Activated CD4-positive, CD25-positive, alpha-beta regulatory T cell treated with anti-CD3 and anti-CD28 coated beads, Interleukin-2, amount 50 U/mL, for 16 hours (primary cell): ENCODE measurements at places on chromosomes 2 and 18.

GRCh38 chr18:63099091-63099840 lies 220.3 kb downstream of the BCL2 start:
- no peak for DNase-seq

DNA sequence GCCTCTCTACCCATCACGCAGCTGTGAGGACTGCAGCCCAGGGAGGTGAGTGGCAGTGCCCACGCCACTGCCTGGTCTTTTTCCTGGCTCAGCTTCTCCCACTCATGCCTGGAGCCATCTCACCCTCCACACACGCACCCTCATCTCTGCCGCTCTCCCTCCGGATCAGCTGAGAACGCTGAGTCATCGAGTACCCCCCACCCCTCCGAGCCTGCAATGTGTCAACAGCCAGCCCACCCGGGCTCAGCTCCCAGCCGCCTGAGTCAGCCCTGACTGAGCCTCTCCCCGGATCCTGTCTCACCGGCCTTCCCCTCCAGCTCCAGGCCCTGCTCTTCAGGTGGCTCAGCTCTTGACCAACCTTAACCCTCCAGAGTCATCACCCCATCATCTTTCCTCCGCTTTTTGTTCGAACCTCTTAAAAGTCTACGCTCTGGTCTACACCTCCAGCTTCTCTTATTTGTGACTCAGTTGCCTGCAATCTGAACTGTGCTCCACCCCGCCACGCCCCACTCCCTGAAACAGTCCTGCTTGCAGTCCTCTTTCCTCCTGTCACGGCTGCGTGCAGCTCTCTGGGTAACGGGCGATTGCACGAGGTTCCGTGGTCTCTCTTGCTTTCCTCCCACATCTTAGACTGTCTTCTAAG lies 94.4 kb upstream of the ASAP2 start:
- no peak for DNase-seq

GRCh38 chr2:40353231-40353630 lies 98.7 kb downstream of the SLC8A1 start:
- DNase-seq, result no peak

GRCh38 chr18:51137891-51138290 lies 59.6 kb downstream of the MEX3C start:
- no peak for DNase-seq

GRCh38 chr2:191869781-191870180 lies 22.9 kb upstream of the CAVIN2 start:
- DNase-seq, result no peak

GRCh38 chr18:24659827-24660720 lies 199.6 kb downstream of the HRH4 start:
- no peak for DNase-seq

- DNase-seq, result no peak
Measured at GRCh38 chr2:240881913-240882312, 13.3 kb downstream of the AGXT start.

DNA sequence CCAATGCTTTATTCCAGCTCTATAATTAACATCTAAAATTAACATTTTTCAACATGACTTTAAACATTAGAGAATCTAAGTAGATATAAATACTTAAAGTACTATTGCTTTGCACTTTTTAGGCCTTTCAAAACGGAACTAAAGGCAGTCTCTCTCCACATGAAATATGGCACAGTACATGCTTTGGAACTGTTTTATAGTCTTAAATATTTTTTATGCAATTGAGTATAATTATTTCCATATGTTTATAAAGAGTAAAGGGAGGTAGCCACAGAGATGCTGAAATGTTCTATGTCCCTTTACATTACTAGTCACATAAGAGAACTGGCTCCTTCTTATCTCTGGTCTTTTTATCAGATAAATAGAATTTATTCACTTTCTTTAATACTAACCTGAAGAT lies 674.0 kb downstream of the PLCL1 start:
- no peak for DNase-seq

DNA sequence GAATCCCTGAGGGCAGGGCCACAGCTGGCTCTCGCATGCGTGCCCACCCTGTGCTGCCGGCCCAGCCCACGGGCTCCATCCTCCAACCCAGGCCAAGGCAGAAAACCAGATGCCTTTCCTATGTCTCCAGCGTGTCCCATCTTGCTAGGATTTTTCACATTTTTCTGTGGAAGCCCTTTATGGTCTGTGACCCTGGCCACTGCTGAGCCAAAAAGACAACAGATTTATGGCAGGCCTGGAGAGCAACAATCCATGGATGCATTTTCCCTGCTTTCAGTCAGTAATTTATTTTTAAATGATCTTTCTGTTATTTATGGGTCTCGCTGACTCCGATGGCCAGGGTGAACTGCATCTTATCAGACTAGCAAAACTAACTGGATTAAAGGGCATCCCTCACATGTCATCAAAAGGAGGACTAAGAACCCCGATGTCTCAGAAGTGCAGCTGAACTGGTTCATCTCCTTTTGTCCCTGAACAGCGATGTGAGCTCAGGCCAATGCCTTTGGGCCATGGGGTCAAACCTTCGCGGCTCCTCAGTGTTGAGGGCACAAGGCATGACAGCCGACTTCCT lies 346.0 kb downstream of the CYRIA start:
- DNase-seq, result no peak

DNA sequence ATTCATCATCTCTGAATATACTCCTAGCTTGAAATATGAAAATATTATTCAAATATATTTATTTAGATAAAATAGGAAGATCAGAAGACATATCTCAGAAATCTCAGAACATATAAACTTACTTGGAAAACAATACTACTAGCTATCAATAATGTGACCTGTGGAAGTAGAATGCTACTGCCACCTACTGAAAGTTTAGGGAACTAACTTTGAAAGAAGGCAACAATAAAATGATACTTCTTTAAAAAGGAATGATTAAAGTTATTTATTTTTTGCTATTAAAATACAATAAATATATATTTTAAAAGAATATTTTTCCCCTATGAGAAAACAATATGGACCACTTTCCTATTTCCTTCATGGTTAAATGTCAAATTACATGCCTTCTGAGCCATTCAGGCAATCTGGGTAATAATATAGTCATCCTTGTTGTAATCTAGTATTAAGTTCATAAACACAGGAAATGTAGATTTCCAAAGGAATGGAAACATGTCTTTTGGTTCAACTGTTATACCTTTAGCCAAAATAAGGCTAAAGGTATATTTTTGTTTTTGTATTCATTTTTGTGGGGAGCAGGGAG lies 26.0 kb downstream of the ACADL start:
- DNase-seq, result no peak

GRCh38 chr2:212294816-212295215 lies 243.8 kb downstream of the ERBB4 start:
- DNase-seq, result no peak

- no peak for DNase-seq
Measured at GRCh38 chr2:171675810-171676345, 11.4 kb upstream of the DYNC1I2 start.

DNA sequence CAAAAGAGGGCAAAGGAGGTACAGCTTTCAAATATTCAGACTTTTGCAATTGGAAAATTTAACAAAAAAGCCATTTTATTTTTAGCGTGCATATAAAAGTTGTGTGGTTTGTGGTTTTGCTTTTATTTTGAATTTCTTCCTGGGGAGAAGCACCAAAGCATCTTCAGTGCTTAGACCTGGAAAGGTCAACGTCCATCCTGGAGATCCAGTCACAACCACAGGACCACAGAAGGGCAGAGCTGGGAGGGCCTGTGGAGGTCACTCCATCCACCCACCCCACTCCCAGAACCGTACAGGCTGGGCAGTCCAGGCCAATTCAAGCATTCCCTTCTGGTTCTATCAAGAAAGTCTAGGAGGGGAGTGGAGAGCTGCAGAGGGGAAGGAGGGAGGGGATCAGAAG lies 43.8 kb downstream of the MPHOSPH10 start:
- DNase-seq, result no peak

DNA sequence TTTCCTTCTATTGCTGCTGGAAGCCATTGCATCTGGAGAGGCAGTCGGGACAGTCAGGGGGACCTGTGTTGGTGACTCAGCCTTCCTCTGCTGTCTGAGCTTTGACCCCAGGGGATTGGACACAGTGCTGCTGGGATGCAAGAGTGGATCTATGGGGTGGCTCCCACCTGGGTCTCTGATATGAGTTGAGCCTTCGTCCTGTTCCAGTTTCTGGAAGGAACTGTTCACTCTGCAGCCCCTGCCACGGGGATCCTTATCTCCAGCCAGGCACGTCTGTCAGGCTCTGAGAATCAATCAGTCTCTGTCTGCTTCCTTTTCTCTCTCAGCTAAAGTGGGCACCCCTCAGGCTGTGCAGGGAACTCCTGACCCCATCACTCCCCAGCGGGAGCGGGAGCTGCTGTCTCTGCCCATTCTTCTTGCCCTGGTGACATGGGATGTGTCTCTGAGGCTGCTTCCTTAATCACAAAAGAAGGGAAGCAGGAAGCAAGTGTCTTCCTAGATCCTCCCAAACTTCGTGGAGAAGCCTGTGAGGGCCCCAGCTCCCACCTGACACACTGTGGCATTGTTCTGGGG lies 51.7 kb downstream of the ARHGAP28 start:
- DNase-seq, result no peak

GRCh38 chr2:158600155-158600802 lies 143.5 kb downstream of the PKP4 start:
- no peak for DNase-seq

DNA sequence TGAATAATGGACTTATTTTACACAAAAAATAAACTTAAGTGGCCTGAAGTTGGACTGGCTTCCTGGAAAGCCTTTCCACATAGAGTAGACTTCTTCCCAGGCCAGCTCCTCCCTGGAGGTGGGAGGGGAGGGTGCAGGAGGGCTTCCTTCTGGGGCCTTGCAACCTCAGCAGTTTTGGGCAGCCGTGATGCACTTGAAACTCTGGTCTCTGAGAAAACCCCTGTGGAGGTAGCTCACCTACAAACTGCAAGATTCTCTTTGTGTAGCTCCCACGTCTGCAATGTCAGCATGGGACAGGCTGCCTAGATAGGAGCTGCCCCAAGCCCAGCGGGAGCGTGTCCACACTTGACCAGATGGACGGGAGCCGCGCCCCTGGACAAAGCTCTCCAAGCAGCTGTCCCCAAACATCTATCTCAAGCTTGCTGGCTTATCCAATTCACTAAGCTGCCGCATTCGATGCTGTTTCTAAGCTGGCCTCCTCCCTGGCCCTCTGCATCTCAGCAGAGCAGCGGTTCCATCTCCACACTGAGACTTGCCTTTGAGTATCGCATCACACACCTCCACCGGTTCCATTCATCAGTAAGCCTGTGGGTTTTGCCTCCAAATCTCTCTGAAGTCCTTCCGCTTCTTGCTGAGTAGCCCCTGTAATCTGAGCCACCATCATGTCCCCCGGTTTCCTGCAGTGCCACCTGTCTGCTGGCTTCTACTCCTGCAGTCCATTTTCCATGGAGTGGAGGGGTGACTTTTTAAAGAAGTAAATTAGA lies 1.6 kb upstream of the LPIN1 start:
- no peak for DNase-seq

DNA sequence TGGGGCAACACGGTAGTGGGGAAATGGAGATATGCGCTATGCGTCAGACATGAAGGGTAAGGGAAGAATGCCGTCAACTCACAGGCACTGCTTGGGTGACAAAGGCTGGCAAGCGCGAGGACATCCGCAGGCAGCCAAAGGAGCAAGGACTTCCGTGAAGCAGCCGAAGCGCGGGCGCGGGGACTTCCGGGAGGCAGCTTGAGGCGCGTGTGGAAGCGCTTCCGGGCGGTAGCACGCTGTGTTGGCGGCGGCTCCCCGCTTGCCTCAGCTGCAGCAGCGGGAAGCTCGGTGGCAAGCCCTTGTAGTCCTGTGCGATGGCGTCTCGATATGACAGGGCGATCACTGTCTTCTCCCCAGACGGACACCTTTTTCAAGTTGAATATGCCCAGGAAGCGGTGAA lies at the start of gene PSMA8:
Gene PSMA8, plus strand, starts transcription at position 218 of the 400 bp plus-strand sequence. Its CDS starts 97 bp downstream, at position 315.
- no peak for DNase-seq

GRCh38 chr2:231043796-231044195 lies 6.5 kb downstream of the C2orf72 start:
- DNase-seq, result no peak
